Natural killer cell treated with Interleukin-12 subunit alpha and Interleukin-12 subunit beta and Interleukin-15 and Interleukin-18, amount 100 ng/mL, for 72 hours (primary cell): ENCODE measurements at places on chromosomes 2 and 18. TPM values are rescaled to one million over a fixed set of nuclear protein-coding genes. Genes with fewer than 3 reads are reported as not detected.

CRYGD gene
- not detected for total RNA-seq

POTEC gene
- not detected for total RNA-seq

CNGA3 gene
- not detected for total RNA-seq

GRCh38 chr2:133390156-133390555, 178.1 kb downstream of the NCKAP5 start:
- H3K4me3 ChIP-seq, result no peak overlapping the region
- H3K27ac ChIP-seq, result no peak overlapping the region
- H3K27me3 ChIP-seq, result no peaks in the 10 kb centered on the region
- peaks cover 4% of the 10 kb centered on the region for H3K36me3 ChIP-seq
- DNase-seq, result no peak

DNA sequence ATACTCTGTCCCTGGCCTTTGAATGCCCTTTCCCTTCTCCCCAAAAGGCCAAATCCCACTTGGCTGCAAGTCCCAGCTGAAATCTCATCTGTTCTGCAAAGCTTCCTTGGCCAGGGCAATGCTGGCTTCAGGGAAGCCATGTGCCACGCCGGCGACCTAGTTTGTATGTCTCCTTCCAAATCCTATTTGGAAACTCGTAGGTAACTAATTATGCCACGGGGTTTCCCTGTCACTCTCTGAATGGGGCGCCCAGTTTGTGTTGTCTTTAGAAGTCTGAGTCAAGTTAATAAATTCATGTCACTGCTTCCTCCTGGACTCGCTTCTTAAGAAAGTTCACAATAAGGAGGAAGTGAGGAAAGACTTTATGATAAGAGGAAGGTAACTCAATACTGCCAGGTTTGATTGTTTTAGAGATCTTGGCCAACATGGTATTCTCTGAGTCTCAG, 19.1 kb downstream of the FHL2 start:
- no peak overlapping the region for H3K4me3 ChIP-seq
- H3K27me3 ChIP-seq, result no peaks in the 10 kb centered on the region
- DNase-seq, result no peak
- H3K36me3 ChIP-seq, result no peaks in the 10 kb centered on the region

GRCh38 chr2:216553482-216554240, 55.0 kb downstream of the RPL37A start:
- peaks cover 35% of the 10 kb centered on the region for H3K4me1 ChIP-seq
- H3K27ac ChIP-seq, result no peak overlapping the region
- H3K4me3 ChIP-seq, result no peak overlapping the region
- no peaks in the 10 kb centered on the region for H3K36me3 ChIP-seq
- DNase-seq, result no peak
- no peaks in the 10 kb centered on the region for H3K27me3 ChIP-seq

GRCh38 chr2:75134860-75135259, 64.5 kb downstream of the TACR1 start:
- no peak for DNase-seq
- no peak overlapping the region for H3K27ac ChIP-seq
- H3K36me3 ChIP-seq, result no peaks in the 10 kb centered on the region
- H3K4me3 ChIP-seq, result no peak overlapping the region
- no peaks in the 10 kb centered on the region for H3K4me1 ChIP-seq

DNA sequence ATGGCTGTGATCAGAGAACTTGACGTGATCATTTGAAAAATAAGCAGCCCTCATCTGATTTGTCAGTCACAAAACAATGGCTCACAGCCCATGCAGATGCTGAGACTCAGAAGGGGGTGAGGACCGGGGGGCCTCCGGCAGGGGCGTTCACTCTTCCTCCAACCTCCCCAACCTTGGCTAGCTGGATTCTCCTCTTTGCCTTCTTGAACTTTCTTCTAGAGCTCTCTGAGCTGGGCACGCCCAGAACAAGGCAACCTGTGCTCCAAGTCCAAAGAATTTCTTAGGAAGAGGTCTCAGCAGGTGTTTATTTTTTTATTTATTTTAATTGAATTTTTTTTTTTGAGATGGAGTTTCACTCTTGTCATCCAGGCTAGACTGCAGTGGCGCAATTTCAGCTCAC, 16.4 kb downstream of the EDAR start:
- no peaks in the 10 kb centered on the region for H3K4me1 ChIP-seq
- no peaks in the 10 kb centered on the region for H3K27me3 ChIP-seq
- H3K27ac ChIP-seq, result no peak overlapping the region
- DNase-seq, result no peak
- H3K4me3 ChIP-seq, result no peak overlapping the region

DNA sequence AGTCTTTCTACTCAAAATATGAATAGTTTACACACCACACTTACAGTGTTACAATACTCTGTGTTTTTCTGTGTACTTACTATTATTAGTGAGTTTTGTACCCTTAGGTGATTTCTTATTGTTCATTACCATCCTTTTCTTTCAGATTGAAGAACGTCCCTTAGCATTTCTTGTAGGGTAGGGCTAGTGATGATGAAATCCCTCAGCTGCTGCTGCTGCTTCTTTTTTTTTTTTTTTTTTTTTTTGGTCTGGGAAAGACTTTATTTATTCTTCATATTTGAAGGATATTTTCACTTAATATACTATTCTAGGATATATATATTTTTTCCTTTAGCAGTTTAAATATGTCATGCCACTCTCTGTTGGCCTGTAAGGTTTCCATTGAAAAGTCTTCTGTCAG, 29.0 kb upstream of the SERPINB2 start:
- peaks cover 42% of the 10 kb centered on the region for H3K27me3 ChIP-seq
- no peak for DNase-seq
- H3K36me3 ChIP-seq, result no peaks in the 10 kb centered on the region
- no peaks in the 10 kb centered on the region for H3K4me1 ChIP-seq
- no peak overlapping the region for H3K4me3 ChIP-seq
- no peak overlapping the region for H3K27ac ChIP-seq

DNA sequence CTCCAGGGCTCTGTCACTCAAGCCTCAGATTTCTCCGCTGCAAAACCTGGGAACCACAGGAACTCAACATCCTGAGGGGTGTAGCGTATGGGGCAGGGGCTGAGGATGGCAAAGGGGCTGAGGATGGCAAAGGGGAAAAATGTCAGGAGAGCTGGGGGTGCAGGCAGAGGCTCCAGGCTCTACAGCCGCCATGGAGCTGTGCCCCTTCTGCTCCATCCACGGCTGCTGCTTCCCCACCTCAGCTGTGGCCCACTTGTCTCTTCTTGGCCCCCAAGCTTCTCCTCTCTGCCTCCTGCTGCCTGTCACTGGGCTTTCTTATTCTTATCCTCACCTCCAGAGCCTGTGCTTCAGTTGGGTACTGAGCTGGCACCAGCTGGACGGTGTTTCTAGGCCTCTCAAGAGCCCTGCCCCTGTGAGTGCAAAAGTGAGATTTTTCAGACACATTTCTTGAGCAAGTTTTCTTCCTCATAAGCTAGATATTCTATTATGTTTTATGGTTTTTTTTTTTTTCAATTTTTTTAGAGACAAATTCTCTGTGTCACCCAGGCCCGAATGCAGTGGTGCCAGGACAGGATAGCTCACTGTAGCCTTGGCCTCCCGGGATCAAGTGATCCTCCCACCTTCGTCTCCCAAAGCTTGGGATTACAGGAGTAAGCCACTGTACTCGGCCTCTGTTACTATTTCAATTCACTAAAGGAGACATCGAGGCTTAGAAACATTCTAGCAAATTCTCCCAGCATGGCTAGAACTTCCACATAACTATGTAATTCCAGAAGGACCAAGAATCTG, 49.0 kb downstream of the MARCO start:
- no peaks in the 10 kb centered on the region for H3K36me3 ChIP-seq
- peaks cover 10% of the 10 kb centered on the region for H3K27me3 ChIP-seq
- DNase-seq, result no peak
- H3K4me3 ChIP-seq, result no peak overlapping the region
- no peaks in the 10 kb centered on the region for H3K4me1 ChIP-seq
